ENCODE measurements at places on chromosomes 3 and 15.

DNA sequence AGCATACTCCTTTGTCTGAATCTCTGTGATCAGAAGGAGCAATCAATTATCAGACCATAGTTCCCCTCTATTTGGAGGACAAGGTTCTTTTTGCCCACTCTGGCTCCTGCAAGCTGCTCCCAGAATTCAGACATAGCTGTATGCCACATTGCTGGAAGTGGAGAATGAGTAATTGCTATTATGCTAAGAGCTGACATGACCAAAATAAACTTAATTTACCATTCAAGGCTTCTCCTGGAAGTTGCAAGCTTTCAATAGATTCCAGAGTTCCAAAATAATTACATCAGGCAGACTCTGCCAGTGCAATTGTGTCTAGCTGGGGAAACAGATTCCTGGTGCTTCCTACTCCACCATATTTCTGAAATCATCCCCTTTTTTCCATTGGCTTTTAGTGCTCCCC lies 7.6 kb upstream of the DRD3 start:
- DNase-seq = no peak

DNA sequence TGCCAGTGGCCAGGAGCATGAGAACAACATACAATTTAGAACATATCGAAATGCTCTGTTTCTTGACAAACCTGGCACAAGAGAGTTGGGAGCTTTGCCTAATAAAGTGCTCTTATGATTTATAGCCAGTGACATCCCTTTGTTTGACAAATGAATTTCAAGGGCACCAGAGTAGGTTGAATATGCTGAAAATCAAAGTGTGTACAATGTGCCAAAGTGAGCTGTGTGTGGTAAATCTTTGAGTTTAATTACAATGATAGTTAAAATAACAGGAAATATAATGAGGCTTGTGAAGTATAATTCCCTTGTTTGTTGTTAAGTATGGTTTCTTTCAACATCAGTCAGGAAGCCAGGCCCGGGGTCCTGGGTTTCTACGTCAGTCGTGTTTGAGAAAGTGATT lies 211.9 kb downstream of the EBLN2 start:
- no peak for DNase-seq

DNA sequence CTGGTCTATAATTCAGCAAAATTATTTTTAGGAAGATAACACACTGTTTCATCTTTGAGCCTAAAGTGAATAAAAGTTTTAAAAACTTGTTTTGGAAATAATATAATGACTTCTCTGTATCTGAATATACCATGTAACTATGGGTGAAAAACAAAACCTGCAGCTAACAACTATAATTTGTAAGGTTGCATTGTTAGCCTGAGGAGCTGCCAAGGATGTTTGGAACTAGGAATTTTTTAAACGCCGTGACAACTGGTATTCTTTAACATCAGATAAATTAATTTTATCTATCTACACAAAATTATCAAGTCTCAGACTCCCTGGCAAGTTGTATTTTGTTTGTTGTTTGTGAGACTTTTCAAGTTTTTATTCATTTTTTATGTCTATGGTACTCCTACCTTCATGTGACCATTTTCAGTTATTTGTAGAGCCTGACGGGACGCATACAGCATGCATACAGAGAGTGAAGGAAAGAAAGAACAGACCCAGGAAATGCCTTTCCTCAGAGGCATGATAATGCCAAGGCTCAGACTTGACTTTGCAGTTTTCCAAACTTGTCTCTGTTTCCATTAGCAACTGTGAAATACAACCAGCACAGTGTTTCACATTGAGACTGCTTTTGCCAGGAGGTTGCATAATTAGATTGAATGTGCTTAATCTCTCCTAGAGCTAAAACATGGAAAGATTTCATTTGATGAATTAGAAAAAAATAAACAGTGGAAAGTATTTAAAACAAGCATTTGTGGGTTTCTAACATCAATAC lies 60.8 kb upstream of the ARHGEF26 start:
- DNase-seq = no peak

GRCh38 chr15:85490856-85491255 lies 110.5 kb downstream of the AKAP13 start:
- no peak for DNase-seq

GRCh38 chr3:192917028-192917403 lies 640 bp downstream of the MB21D2 start:
- DNase-seq = peak; percentile 63

DNA sequence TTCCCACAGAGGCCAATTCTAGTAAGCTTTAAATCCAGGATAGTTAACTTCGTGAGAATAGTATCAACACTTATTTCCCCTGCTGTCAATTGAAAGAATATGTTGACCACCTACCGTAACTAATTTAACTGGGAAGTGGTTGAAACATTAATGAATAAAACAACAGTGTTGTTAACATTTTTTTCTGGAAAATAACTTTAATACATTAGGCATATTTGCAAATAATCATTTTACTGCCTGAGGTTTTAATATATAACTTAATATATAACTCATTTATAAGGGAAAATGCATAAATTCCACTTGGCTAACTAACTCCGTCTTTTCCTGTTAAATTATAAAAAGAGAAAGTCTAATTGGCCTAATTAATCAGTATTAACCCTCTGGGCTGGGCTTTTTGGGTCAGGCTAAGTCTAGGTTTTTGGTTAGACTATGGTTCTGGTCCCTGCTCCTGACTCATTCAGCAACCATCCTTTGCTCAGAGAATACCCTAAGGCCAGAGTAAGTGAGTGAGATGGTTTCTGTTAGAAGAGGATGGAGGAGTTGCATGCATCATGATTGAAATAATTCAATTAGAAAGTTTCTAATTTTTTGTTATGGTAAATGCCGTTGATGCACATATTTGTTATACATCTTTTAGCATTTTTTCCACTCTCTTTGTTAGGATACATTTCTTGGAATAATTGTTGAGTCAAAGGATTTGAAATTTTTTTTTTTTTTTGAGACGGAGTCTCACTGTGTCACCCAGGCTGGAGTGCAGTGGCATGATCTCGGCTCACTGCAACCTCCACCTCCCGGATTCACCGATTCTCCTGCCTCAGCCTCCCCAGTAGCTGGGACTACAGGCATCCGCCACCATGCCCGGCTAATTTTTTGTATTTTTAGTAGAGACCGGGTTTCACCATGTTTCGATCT lies 10.8 kb upstream of the SKIL start:
- DNase-seq = no peak

DNA sequence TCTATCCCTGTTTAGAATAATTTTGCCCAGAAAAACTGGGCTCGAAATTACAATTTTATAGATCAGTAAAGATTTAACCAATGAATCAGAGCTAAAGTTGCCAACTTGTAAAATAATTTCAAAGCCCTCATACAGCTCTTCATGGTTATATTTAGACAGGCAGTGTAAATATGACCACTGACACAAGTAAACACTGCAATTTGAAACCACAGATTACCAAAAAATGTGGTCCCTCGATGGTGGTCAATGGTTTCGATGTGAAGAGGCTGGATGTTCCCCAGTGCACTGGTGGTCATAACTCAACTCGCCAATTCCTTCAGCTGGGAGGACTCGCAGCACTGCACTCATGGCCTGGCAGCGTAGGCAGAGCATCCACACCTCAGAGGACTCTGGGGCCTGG lies 28.6 kb downstream of the LRTM1 start:
- no peak for DNase-seq

- DNase-seq = no peak
Measured at GRCh38 chr3:182276512-182276911, 516.8 kb upstream of the ATP11B start.

DNA sequence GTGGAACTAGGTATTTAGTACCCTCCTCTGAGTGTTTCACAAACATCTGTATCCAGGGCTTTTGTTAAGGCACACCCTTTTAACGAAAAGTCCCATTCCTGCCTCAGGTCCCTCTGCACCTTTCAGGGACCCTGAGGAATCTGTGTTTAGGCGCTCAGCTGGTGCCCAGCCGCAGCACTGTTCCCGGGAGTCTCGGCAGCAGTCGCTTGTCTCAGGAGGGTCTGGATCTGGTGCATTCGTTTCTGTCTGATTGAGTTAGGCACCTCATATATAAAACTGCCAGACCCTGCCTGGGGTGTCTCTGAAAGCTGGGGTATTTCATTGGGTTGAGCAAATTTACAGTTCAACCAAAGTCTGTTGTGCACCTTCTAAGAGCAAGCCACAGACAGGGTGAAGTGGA lies 162.8 kb upstream of the TOPAZ1 start:
- DNase-seq = no peak

DNA sequence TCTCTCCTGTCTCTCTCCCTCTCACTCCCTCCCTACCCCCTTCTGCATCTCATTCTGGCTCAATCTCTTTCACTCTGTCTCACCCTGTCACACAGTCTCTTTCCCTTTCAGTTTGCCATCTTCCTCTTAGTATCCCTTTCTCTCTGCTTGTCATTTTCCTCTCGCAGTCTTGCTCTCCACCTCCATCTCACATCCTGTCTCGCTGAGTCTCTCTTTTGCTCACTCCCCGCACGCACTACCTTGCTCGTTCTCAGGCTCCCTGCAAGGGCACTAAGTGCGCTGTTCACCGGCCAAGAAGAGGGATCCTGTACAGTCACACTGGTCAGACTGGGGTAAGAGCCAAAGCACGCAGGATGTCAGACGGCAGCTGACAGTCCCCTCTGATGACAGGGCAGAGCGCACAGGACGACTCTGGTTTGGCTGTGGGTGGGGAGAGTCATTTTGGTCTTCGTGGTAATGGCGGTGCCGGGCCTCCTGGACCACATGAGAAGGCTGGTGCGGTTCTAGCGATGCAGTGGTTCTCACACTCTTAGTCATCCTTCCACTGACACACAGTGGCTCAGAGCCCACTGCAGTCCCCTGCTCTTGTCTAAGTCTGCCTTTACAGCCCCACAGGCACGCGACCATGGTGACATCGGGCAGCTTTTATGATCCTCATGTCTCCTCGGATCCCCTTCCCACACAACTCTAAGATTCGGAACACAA lies 356.8 kb downstream of the FOXP1 start:
- no peak for DNase-seq

- no peak for DNase-seq
Measured at GRCh38 chr15:86558252-86558651, 478.6 kb downstream of the AGBL1 start.

- DNase-seq = no peak
Measured at GRCh38 chr3:40584625-40585189, 59.9 kb downstream of the ZNF621 start.

DNA sequence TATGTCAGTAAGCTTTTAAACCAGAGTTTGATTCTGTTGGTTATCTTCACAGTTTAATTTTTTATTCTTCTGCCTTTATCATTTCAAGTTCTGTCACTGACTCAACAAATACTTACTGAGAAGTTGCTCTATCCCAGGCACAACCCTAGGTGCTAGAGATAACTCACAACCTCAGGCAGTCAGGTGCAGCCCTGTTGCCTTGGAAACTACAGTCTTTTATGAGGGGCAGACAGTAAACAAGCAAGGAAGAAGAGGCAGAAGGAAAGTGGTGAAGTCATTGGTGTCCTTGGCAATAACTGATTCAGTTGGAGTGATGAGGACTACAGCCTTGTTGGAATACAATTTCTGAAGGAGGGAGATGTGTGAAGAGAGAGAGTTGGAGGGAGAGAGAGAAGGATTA lies 142.1 kb upstream of the LRTM1 start:
- no peak for DNase-seq

- no peak for DNase-seq
Measured at GRCh38 chr15:59171067-59171397, 35.6 kb upstream of the LDHAL6B start.

DNA sequence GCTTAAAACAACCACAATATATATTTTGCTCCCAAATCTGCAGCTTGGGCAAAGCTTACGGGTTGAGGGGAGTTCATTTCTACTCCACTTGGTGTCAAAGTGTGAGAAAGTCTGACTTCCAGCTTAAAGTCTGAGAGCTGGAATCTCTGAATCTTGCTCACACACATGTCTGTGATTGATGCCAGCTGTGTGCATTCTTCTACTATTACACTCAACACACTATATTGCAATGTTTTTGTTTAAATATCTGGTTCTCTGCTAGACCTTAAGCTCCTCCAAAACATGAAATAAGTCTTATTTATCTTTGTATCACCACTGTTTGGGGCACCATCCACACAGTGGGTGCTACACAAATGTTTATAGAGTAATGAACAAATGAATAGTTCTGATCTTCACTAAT lies 36.7 kb upstream of the SECISBP2L start:
- no peak for DNase-seq

- DNase-seq = no peak
Measured at GRCh38 chr15:74173380-74174218, at the start of gene ISLR. Gene ISLR (plus strand): TSS chr15:74173710. CDS start chr15:74174859, 1,149 bp downstream.

DNA sequence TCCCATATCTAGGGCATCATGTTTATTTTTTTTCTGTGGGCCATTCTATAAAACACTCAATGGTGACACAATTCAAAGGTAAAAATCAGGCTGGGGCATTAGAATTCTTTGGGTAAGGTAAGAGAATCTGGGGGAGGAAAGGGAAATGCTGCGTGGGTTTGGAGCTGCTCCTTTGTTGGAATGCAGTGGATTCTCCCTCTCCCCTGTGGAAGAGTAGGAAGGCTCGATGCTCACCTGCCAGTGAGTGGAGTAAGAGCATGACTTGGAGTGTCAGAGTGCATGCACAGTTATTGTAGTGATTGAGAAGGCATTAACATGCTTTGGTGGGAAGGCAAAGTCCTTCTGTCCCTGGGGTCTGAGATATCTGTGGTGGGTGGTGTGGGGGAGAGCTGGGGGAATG lies 280.0 kb downstream of the PDCD6IP start:
- no peak for DNase-seq

DNA sequence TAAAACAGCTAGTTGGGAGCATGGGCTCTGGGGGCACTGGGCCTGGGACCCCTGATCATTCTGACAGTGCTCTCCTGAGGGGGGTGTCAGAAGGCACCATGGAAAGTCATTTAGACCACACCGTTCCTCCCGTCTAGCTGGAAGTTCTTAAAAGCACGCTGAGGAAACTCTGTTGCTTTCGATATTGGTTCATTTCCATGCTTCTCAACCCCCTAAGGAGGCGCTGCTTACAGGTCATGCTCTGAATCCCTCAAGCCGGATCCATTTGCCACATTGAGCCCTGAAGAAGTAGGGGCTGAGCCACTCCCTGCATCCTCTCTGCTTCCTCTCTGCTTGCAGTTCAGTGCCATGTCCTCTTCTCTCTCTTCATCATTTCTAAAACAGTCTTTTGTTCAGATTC lies 187.2 kb downstream of the CACNA2D3 start:
- DNase-seq = no peak

Data from NCI-H524 treated with DMSO at 0.1 percent for 48 hours (cell line).